ENCODE measurements at places on chromosomes 16 and 17. TPM values are rescaled to one million over a fixed set of nuclear protein-coding genes. Genes with fewer than 3 reads are reported as not detected.

GRCh38 chr17:35895636-35896587 lies 15.8 kb upstream of the CCL5 start:
- DNase-seq: no peak

Gene OTOP3
- not detected for total RNA-seq

Gene OVCA2
- total RNA-seq: 43.0 TPM

DNA sequence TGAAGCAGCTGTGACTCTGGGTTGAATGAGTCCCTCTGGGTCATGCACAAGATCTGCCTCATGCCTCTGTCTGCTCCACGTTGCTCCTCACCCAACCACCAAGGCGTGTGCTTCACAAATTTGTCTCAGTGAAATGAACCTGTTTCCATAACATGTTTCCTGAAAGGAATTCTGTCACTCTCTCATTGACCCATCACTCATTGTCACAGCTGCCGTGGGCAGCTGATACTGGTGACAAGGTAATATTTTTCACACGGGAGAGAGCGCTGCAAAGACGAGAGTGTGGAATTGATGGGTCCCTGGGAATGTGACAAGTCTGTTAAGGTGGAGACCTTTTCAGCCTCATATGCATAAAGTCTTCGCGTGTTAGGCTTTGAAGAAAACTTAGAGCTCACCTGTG lies 391.4 kb downstream of the CPPED1 start:
- no peak for DNase-seq

DNA sequence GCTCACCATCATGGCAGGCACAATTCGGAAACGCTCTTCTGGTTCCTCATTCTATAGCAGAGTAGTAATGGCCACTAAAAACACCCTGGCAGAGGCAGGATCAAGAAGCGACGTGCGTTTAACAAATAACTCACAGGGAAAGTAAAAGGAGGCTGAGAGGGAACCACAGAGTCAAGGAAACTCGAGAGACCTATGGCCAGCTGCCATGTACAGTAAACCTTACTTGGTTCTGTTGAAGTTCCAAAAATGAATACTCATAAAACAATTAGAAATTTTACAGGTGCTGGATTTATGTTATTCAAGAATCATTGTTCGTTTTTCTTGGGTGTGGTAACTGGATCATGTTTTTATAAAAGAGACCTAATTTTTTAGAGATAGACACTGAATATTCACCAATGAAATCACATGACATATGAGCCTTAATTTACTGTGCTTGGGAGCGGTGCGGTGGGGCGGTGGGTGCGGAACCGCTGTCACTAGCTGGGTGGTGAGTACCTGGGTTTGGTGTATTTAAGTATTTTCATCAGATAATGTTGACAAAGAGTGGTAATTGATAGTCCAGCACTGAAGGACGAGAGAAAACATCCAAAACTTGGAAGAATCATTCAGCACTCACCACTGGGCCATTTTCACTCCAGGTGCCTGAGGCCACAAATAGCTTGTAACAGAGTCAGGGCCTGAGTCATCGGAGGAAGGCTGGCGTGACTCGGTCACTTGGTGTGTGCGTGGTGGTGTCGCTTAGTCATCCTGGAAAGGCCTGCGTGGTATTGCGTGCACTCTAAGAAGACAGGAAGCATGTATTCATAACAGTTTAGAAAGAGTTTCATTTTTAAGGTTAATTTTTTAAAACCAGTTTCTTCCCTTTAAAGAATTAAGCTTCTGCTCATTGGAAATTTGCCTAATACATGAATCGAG lies 135.4 kb upstream of the CHMP6 start:
- peak; percentile 90 for DNase-seq

Gene STX1B
- total RNA-seq: 0.71 TPM

DNA sequence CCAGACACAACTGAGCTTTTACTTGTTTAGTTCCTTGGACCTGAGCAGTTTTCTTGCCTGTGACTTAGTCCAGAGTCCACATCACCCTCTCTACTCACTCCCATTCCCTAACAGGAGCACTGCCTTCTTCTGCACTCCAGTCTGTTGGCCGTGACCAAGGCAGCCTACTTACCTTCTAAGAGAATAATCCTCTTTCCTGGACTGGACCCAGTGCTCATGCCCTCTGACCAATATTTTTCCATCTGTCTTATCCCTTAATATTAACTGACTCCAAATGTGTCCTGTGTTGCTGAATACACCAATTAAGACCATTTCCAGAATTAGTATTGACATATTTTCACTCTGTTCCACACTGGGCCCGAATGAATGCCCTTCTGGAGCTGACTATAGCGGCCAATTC lies 681.0 kb upstream of the KIF2B start:
- DNase-seq: no peak

Gene RNU2-1
- total RNA-seq: not detected

Gene CCDC200
- total RNA-seq: not detected

DNA sequence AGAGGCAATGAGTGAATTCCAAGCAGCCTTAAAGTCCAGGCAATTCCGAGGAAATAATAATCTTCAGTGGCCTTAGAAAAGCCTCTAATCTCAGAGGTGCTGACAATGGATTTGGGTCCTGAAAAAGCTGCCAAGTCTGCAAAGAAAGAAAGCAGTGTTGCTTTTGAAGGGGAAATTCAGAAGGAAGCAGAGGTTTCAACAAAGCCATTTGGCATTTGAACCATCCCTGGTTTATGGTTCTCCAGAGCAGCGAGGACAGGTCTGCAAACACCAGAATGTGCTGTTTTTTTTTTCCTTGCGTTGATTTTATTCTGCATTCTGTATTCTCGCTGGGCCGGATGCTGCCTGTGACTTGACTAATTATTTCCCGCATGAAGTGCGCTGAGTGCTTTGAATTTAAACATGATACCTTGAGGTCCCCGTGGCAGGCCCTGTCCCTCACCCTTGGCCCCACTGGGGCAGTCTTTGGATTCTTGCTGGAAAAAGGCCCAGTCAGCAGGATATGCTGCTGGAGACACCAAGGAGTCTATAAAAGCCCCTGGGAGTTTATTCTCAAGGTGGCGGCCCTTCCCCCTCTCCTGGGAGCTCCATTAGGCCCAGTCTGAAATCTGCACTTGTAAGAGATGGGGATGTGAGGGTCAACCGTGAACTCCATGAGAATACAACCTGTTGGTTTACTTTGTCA lies 338.3 kb downstream of the HAPSTR1 start:
- DNase-seq: no peak

GRCh38 chr16:46673320-46674013 lies 15.5 kb downstream of the VPS35 start:
- no peak for DNase-seq

Gene ADAD2
- 0.36 TPM for total RNA-seq
